ENCODE measurements at places on chromosomes 2 and 18.

DNA sequence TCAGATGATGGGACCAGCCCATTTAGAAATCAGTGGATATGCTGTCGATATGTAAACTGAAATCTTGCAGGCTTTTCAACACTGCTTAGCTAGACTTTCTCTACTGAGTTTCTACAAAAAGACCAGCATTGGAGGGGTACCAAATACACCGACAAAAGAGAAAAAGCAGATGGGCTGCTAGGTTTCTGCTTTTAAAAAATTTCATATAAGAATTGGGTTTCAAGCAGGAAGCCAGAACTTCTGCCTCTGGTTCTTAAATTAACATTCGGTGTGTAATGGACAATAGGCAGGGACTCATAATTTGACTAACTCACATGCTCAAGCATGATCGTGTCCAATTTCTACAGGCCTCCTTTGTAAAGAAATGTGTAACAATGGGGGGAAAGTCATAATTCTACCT, 3.1 kb downstream of the ARL4C start:
- no peak for DNase-seq

DNA sequence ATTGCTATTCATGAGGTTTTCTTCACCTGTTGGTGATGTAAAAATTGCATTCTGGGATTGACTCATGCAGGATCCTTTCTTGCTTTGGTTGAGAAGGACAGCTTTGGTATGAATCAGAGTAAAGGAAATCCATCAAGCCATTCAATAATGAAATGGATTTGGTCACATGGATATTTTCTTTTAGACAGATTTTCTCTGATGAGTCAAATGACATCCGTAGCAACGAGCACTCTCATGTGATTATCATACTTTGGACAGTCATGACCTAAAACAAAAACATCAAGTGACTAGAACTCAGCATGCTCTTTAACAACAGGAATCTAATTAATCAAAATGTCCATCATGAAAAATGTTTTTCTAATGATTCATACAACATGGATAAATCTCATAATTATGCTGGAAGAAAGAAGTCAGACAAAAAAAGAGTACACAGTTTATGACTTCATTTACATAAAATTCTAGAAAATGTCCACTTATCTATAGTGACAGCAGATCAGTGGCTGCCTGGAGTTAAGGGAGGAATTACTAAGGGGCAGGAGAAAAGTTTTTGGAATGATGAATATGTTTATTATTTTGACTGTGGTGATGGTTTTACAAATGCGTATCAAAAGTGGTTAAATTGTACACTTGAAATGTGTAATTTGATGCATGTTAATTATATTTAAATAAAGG, 30.7 kb downstream of the TRAK2 start:
- no peak for DNase-seq

DNA sequence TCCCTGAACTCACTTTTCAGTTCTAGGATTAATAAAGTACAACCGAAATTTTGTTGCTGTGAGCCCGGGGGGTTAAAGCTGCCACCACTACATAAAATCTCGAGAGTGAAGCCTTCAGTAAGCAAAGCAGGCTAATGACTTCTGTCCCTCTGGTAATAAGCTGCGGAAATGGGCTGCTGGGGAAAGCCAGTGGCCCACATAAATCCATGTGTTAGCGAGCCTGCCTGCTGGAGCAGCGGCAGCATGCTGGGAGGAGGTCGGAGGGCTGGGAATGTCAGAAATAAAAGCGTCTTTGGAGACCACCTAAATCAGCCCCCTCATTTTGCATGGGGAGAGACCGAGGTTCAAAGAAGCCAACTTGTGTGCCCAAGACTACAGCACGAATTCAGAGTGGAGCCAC, 371.7 kb downstream of the TNS1 start:
- no peak for DNase-seq

DNA sequence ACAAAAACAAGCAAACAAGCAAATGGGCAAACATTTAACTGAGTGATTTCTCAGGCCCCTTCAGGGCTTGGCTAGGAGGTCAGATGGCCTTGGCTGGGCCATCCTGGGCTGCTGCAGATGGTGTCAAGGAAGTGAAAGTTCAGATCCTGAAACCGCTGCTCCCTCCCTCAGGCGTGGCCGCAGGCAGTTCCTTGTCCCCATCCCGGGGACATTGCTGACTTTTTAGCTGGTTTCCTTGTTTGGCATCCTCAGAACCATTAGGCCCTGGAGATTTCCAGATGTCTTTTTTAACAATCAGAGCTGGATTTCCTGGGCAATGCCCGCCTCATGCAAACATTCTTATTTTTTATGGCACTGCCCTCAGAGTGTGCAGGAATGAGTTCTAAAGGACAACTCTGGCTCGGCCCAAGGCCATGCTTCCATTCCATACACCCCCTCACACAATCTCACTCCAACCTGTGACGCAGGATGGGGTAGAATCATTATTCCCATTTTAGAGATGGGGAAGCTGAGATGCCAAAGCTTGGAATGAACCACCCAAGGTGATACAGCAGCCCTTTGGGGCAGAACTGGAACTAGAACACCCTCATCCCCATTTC, 86.1 kb upstream of the ZCCHC2 start:
- no peak for DNase-seq

DNA sequence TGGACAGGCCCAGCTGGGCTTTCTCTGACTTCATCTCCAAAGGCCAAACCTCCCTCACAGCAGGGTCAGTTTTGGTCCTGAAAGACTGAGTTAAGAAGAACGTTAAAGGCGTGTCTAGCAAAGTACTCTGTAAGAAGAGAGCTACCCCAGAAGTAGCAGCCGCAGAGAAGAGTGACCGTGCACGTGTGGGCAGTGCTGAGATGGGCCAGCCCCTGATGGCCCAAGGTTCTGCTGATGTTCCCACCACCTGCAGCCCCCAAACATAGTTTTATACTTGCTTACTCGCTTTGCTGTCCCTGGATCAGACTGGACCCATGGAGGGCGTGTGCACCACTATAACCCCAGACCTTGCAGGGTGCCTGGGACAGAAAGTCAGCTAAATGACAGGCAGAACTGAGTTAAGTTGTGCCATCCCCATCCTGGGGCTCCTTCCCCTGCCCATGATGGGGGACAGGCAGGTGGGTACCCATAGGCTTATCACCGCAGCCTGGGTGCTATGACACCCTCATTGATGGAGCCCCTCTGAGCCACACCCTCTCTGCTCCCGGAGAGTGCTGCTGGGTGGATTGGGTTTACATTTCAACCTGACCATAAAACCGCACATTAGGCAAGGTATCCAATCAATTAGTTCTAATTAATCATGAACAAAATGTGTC, 367.3 kb upstream of the HS6ST1 start:
- DNase-seq: no peak

DNA sequence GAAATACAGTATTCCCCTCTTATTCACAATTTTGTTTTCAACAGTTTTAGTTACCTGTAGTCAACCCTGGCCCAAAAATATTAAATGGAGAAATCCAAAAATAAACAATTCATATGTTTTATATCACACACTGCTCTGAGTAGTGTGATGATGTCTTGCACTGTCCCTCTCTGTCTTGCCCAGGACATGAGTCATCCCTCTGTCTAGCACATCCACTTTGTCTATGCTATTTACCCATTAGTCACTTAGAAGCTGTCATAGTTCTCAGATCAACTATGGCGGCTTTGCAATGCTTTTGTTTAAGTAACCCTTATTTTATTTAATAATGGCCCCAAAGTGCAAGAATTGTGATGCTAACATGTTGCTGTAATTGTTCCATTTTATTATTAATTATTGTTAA, 380.6 kb upstream of the REG3G start:
- no peak for DNase-seq

DNA sequence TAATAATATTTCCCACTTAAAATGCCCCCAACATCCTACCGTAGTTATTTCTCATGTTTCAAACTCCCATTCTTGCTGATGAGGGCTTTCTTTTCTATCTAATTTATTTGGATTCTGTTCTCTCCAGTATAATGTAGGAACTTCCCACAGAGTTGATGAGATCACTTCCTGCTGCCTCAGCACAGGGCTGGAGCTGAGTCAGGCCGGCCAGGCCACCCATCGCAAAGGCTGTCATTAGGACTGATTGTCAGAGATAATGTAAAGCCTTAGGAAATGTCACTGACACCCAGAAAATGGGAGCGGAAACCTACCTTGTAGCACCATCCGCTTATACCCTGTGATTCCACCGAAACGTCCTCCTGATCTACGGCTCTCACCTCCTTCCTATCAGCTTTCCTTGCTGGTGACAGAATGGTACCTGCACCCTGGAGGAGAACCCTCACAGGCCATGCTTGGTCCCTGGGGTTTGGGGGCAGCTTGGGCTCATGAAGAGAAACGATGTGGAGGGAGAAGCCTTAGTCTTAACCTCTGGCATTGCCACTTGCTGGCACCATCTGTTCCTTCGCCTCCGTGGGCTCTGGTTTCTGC, 672.8 kb upstream of the ID2 start:
- DNase-seq: peak; percentile 20

- DNase-seq: peak; percentile 26
These were observed 5.4 kb upstream of the ZAP70 start for GRCh38 chr2:97708048-97708380.

- no peak for DNase-seq
These were observed 154.3 kb downstream of the TCF4 start for GRCh38 chr18:55433648-55434047.

GRCh38 chr2:235496239-235496621, 2.4 kb downstream of the AGAP1 start:
- DNase-seq: no peak

DNA sequence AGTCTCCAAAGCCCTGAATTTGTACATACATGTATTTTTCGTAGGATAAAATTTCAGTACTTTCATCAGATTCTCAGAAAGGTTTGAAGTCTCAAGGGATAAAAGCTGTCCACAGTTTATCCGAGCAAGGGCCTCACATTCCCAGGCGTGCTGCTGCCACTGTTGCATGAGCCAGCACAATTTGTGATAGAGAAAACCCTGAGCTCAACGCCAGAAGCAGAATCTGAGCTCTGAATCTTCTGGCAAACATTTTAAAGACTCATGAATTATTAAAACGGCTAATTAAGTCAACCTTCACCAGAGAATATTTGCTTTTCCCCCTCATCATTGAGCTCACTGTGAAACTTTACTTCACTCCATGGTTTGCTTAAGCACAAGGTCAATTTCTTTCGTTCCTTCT, 38.5 kb upstream of the STPG4 start:
- DNase-seq: no peak

DNA sequence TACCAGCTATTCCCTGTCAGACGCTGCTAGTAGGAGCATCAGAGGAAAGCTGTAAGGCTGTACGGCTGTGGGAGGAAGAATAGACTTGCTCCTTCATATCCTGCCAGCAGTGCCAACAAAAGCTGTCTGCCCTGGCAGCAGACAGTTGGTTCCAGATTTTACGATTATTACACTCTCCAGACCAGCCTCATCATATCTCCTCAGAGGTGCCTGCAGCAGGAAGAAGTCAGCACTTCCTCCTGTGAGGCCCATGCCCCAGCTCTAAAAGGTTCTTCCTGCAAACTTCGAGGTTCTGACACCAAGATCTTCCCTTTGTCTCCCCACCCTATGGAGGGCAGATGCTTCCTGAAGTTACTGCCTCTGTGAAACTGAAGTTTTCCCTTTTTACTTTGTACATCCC, 537.7 kb upstream of the PKDCC start:
- peak; percentile 53 for DNase-seq
